ENCODE measurements at places on chromosomes 6 and 20. TPM values are rescaled to one million over a fixed set of nuclear protein-coding genes. Genes with fewer than 3 reads are reported as not detected.

SLC13A3 gene
- 3.9 TPM for polyA plus RNA-seq

PRRT1 gene
- 0.99 TPM for polyA plus RNA-seq

STK35 gene
- 12.0 TPM for polyA plus RNA-seq

HLA-G gene
- not detected for polyA plus RNA-seq

DDR1 gene
- polyA plus RNA-seq = 17.8 TPM

LY6G5C gene
- polyA plus RNA-seq = 2.1 TPM

CRISP3 gene
- not detected for polyA plus RNA-seq

Data from IMR-90 (cell line).